Sciatic nerve (tissue), 2 donors: ENCODE measurements at places on chromosomes 11 and 22.

- DNase-seq, result no peak
Observed at GRCh38 chr22:42883121-42883520, 26.0 kb upstream of the ARFGAP3 start.

GRCh38 chr11:1570531-1570895 is 1.6 kb downstream of the DUSP8 start:
- no peak for DNase-seq

DNA sequence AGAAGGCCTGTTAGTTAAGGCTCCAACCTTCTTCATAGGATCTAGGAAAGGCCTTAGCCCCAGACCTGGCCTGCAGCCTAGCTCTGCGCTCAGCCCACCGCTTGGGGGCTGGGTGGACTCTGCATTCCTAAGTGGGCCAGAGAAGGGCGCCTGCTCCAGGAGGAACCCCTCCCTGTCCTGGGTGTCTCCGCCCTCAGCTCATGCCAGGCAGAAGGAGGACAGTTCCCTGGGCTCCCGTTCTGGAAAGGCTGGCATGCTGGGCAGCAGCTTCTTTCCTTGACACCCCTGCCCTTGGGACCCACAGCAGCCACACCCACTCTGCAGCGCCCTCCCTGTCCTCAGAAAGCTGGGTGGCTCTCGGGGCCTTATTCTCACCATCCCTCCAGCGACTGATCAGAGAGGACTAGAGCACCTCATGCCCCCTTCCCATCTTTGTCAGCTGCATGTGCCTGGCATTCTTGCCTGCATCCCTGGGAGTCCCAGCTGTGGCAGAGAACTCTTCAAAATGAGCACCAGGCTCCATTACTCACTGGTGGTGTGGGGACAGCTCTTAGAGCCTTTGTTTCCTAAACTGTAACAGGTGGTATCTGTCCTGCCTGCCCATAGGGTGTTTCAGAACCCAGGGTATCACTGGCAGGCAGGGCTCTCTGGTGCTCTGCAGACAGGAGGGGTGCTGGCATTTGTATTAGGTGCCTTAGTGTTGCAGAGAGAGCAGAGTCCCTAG is 20.3 kb upstream of the MYRF start:
- no peak for DNase-seq

DNA sequence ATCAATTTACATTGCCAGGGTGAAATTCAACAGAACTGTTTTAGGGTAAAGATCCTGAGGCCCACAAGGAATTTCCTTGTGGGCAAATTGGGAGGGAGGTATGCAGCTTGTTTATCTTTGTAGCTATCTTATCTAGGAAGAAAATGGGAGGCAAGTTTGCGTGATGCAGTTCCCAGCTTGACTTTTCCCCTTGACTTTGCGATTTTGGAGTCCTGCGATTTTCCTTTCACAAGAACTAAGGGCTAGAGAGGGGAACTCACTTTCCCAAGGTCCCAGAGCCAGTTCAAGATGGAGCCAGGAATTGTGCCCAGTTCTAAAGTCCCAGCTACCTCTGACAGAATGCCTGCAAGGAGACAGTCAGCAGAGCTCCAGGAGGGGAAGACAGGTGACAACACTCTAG is 30.7 kb downstream of the RIBC2 start:
- DNase-seq, result no peak

DNA sequence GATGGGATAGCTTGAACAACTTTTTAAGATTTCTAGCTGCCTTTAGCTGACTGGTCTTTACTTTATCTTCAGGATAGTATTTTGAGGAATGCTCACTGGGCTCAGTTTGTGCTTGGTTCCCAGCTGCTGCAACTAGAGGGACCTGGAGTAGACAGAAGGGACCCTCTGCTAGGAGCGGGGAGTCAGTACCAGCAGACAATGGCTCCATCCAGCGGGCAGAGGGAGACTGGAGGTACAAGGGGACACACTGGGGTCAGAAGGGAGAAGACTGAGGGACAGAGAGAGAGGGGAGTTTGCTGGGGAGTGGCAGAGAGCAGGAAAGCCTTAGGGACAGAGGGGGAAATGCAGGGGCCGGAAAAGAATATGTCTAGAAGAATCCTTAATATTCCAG is 22.0 kb upstream of the ACER3 start:
- DNase-seq, result no peak

- DNase-seq, result no peak
Observed at GRCh38 chr11:26867286-26867685, 126.6 kb upstream of the FIBIN start.

DNA sequence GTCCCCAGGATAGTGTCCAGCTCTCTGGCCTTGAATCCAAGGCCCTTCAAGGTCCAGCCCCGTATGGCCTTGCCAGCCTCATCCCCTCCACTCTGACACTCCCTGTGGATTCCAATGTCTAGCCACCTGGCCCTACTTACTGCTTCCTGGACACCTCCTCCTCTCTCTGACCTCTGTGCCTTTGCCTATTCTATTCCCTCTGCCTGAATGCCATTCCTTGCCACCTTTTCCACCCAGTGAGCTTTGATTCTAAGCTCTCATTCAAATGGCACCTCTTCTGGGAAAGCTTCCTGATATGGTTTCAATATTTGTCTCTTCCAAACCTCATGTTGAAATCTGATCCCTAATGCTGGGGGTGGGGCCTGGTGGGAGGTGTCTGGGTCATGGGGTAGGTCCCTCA is 31.9 kb upstream of the TTLL12 start:
- no peak for DNase-seq

DNA sequence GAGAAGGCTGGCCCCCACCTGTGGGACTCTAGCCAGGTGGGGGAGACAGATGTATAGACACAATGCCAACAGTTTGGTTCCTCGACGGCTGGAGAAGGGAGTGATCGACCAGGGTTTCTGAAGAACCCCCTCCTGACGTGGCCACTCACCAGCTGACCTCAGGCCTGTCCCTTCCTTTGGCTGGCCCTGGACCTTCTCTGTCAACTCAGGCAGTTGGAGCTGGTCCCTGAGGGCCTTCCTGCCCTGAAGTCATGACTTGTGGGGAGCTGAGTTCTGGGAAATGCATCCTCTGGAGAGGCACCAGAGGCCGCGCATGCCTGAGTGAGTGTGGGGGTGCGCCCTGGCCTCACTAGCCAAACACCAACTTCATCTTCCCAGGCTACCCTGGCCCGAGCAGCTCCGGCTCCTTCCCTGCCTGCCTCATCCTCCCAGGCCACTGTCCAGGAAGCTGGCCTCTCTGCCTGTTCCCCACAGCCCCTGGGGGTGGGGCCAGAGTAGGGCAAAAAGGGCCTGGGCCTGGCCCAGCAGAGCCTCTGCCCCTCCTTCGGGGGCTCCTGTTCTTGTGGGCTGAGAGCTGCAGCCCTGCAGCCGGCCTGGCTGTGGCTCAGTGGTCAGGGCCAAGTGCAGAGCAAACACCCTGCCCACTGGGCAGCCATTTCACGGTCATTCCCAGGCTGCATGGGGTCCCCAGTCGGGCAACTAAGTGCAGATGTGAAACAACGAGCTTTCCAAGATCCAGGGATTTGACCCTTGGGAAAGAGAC is 23.6 kb downstream of the TXN2 start:
- no peak for DNase-seq

DNA sequence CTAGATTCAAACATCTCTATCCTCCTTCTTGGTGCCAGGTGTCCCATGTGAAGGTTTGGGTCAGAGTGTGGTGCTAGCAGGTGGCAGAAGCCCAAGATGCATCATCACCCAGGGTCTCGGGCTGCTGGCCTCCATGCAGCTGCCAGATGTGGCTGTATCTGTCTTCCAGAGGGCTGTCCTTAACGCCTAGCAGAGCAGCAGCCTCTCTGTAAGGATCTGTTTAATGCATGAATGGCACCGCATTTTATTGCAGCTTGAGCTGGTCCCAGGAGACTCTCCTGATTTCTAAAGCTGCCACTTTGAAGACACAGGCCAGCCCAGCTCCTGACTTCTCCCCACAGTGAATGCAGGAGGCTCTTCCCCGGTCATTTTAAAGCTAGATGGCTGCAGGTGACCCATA is 26.3 kb downstream of the SLC1A2 start:
- DNase-seq, result no peak

GRCh38 chr22:44592126-44592823 is 94.2 kb upstream of the RTL6 start:
- no peak for DNase-seq

DNA sequence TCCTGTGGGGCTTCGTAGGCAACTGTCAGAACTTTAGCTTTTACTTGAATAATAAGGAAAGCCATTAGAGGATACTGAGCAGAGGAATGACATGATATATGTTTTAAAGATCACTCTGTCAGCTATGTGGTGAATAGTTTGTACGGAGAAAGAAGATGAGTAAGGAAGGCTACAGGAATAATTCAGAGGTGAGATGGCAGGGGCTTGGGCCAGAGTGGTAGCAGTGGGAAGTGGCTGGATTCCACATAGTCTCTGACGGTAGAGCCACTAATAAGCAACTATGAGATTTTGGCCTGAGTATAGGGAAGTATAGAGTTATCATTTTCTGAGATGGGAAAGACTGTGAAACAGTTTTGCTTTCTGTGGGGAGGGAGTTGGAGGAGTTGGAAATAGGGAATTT is 93.9 kb upstream of the MTMR2 start:
- DNase-seq, result no peak

- DNase-seq, result no peak
Observed at GRCh38 chr11:8019314-8020243, 32.4 kb downstream of the EIF3F start.

DNA sequence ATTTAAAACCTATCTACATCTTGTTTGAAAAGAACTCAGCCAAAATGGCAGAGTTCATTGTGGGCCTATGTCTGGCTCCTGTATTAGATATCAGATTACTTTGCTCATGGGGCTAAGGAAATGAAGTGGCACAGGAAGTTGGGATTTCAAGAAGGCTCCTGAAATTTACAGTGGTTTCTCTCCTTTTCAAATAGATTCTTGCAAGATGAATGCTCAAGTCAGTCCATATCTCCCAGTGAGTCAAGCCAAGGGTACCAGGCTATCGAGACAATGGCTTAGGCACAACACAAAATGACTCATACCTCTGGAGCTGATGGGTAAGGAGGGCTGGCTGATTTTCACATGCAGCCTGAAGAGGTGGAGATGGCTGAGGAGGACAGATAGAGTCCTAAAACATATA is 24.1 kb upstream of the APOA1 start:
- no peak for DNase-seq

DNA sequence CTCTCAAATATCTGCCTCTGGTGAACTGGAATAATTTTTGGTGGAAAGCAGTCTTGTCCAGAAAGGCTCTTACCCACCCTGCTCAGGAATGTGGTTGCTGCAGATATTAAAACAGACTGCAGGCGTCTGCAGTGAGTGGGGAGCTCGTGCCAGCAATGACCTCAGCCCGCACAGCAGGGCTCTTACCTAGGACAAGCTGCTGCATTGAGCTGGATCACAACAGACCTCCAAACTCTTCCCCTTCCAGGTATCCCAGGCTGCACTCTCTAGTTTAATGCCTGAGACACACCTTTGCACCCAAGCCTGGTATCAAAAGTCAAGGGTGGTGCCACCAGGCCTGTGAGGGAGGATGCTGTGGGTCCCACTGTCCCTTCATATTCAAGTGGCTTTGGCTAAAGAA is 69.7 kb upstream of the CDON start:
- no peak for DNase-seq

GRCh38 chr11:45470794-45471167 is 184.6 kb upstream of the SYT13 start:
- DNase-seq, result no peak

DNA sequence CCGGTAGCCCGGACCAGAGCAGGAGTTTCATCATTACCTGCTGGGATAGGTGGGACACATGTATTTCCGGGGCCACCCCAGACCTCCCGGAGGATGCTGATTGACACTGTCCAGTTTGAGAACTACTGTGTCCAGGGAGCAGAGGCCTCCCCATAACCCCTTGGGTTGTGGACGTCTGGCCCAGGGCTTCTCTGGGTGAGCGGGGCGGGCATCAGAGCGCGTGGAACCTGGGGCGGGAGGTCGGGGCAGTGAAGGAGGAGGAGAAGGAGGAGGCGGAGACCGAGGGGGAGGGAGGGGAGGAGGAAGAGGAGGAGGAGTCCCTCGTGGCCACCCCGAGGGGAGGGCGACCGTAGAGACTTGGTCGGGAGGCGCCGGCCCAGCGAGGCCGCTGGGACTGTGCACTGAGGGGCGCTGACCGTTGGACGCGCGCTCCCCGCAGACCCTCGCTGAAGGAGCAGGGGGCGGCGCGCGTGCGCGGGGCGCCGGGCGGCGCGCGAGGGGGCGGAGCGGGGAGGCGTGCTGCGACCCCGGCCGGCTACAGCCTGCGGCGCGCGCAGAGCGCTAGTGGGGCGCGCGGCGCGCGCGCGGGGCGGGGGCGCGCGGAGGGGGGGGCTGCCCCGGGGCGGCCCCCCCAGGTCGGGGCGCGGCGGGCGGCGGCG is at the start of gene GRK3:
GRK3 (plus strand) TSS at position 356 of the 659 bp plus-strand sequence. CDS start 366 bp downstream, outside the sequence.
- DNase-seq, result peak; percentile 85

DNA sequence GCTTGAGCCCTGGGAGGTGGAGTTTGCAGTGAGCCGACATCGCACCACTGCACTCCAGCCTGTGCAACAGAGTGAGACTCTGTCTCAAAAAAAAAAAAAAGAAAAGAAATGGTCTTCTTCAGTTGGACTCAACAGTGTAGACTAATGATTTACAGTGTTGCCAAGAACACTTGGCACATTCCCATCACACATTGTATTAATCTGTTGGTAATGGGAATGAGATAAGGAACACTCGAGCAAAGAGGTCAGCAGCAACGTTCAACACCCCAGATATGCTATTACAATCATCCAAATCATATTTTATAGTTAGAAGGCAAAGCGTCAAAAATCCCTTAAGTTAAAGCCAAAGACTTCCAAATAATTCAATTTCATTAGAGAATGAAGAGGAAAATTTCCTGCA is 14.5 kb downstream of the CDON start:
- no peak for DNase-seq

GRCh38 chr11:46335890-46336562 is 11.2 kb upstream of the DGKZ start:
- DNase-seq, result no peak

- peak; percentile 77 for DNase-seq
Observed at GRCh38 chr11:120547811-120548681, 36.5 kb downstream of the GRIK4 start.

DNA sequence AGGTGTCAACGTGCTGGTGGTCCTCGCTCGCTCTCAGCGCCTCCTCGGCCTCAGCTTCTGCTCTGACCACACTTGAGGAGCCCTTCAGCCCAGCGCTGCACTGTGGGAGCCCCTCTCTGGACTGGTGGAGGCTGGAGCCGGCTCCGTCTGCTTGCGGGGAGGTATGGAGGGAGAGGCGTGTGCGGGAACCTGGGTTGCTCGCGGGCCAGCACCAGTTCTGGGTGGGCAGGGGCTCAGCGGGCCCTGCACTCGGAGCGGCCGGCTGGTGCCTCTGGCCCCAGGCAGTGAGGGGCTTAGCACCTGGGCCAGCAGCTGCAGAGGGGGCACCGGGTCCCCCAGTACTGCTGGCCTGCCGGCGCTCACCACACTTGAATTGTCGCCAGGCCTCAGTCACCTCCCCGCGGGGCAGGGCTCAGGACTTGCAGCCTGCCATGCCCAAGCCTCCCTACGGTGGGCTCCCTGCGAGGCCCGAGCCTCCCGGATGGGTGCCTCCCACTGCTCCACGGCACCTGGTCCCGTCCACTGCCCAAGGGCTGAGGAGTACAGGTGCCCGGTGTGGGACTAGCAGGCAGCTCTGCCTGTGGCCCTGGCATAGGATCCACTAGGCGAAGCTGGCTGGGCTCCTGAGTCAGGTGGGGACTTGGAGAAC is 7.6 kb upstream of the CYP2D6 start:
- peak; percentile 49 for DNase-seq

GRCh38 chr11:63882555-63883242 is 34.3 kb downstream of the RCOR2 start:
- no peak for DNase-seq

GRCh38 chr11:77203901-77204753 is 76.1 kb downstream of the MYO7A start:
- peak; percentile 40 for DNase-seq

GRCh38 chr11:65743681-65744025 is 23.1 kb upstream of the RNASEH2C start:
- no peak for DNase-seq
